ENCODE measurements at places on chromosomes 16 and 17.
A peak's percentile ranks its signal among the peaks of the same experiment; 100 is the strongest.

DNA sequence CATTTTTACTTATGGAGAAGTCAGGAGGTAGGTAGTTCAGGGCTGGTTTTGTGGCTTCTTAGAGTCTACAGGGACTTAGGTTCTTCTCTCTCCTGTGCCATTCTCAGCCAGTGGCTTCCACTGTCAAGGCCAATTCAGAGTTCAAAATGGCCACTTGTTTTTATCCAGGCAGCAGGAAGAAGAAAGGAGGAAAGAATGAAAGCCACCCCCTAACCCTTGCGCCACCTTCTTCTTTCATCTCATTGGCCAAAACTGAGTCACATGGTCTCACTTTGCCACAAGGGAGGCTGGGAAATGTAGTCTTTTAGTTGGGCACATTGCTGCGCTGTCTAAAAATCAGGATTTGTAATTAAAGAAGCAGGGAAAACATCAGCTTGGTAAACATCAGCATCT lies 60.8 kb upstream of the MED9 start:
- DNase-seq, result no peak

DNA sequence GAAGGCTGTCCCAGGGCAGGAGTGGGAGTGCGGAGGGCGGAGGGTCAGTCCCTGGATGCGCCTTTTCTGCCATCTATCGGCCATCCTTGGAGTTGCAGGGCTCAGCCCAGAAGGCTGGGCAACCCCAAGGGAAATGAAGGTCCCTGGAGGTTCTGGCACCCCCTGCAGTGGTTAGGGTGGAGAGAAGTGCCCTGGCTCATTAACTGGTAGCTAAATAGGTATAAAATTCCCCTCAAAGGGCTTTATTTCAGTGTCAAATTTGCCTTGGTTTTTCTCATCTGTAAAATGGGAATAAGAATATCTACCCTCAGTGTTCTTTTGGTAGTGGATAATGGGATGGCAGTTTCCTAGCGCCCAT lies 22.4 kb downstream of the C17orf75 start:
- peak; percentile 61 for DNase-seq

- DNase-seq, result no peak
These were observed 172.4 kb downstream of the PMP22 start for GRCh38 chr17:15092762-15093161.

- no peak for DNase-seq
These were observed 1.3 kb upstream of the NLGN2 start for GRCh38 chr17:7406235-7406825.

DNA sequence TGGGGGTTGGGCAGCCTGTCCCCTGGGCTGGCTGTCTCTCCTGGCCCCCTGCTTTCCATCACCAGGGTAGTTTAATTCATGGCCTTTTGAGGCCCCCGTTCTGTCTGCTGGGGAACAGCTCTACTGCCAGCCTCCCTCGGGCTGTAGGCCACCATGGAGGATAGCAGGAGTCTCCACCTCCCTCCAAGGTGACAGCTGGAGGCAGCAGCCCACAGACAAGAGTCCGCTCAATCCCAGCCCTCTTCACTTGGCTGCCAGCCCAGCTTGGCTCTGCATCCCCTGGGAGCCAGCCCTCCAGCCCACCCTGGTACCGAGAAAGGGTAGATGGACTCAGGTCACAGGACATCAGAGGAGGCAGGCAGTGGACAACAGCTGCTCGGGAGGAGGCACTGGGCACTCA lies 194.6 kb upstream of the SDK2 start:
- DNase-seq, result no peak

GRCh38 chr16:66263168-66263972 lies 103.1 kb upstream of the CDH5 start:
- no peak for DNase-seq

GRCh38 chr17:60087882-60088669 lies 9.4 kb upstream of the HEATR6 start:
- no peak for DNase-seq
